ENCODE measurements at places on chromosomes 16 and 17. TPM values are rescaled to one million over a fixed set of nuclear protein-coding genes. Genes with fewer than 3 reads are reported as not detected.

Gene SPN
- total RNA-seq, result 1.1 TPM

Gene NATD1
- 7.5 TPM for total RNA-seq

Gene GUCY2D
- total RNA-seq, result 0.35 TPM

Gene NLRC3
- total RNA-seq, result 0.44 TPM

Gene ASPHD1
- 17.9 TPM for total RNA-seq
